Jurkat, Clone E6-1 (cell line): ENCODE measurements at places on chromosomes 13 and 19.

GRCh38 chr13:25912961-25913360 is 138.9 kb downstream of the SHISA2 start:
- no peak for DNase-seq

GRCh38 chr19:12967907-12968306 is 1.5 kb upstream of the DAND5 start:
- no peak for DNase-seq

- no peak for DNase-seq
These were observed 8.5 kb upstream of the QTRT1 start for GRCh38 chr19:10692673-10693264.

DNA sequence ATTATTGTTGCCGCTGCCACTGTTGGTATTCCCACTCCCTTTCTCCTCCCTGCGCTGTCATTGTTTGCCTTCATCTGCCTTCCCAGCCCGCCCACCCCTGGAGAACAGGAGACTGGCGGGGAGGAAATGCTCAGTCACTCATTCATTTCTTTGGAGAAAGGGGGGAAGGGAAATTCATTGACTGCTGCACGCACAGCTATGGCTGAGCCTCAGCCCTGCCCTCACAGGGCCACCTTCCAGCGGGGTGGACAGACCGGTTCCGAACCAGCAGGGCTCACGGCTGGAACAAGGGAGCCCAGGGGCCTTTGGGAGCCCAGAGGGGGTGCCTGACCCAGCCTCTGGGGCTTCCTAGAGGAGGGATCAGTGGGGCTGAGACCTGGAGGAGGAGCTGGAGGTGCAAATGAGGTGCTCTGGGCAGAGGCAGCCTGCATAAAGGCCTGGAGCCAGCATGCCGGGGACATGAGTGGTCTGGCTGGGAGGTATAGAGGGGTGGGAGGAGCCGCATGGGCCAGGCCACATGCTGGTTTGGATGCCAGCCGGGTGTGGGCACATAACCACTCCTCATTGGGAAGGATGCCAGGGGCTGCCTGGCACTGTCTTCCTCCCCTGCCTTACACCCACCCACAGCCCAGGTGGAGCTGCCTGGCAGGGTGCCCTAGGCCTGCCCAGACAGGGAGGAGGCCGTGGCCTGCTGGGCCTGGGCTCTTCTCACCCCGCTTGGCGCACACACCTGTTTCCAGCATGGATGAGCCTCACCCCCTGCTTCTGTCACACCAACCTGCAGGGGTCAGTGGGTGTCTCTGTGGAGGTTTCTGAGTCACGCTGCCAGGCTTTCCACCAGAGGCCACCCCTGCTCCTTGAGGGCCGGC is 26.8 kb downstream of the PPP5C start:
- DNase-seq: no peak

DNA sequence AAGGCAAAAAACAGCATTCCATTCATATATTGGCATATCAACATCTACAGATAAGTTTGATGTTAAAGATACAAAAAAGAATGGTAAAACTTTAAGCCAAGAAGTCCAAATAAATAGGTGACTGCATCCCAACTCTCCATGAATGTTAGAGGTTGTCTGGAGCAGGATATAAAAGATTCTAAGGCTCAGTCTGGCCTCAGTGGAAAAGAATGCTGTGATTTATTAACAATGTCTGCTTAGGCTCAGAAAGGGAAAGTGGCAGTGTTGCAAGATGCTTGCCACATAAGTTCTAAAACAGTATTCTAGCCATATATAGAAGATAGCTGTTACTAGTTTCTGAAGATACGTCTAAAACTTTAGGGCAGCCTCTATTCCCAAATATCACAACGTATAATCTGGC is 179.8 kb upstream of the NBEA start:
- DNase-seq: no peak

DNA sequence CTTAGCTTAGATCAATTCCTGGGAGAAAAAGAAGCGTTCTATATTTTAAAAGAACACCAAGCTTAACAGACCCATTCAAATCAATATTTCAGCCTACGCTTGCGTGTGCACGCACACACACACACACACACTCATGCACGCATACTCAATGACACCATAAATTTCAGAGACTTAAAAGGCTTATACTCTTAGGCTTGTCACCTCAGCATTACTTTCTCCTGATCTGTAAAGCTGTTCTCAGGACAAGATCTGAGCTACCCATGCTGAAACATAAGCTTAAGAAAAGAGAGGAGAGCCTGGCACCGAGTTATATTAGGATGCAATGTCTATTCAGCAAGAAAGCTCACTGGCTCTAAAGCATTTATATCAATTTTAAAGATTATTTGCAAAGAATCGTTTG is 368.5 kb downstream of the FGF14 start:
- DNase-seq: no peak

- no peak for DNase-seq
These were observed 1.5 kb downstream of the ERCC2 start for GRCh38 chr19:45368737-45369340.

- no peak for DNase-seq
These were observed 11.8 kb downstream of the CCDC97 start for GRCh38 chr19:41321600-41322270.

DNA sequence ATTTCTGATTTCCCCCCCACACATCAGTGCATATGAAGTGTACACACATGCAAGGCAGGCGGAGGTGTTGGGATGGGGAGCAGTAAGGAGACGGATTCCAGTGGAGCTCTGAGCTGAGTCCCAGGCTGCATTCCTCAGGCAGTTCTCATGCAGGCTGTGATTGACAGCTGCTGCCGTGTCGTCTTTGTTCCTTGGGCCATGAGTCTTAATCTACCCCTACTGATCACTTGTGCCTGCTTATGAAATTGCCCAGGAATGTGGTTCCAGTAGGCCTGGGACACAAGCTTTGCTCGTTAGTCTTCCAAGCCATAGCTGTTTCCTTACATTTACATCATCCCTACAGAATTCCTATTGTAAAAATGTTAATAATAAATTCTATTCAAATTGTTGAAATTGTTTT is 1241.9 kb downstream of the UQCRFS1 start:
- no peak for DNase-seq

DNA sequence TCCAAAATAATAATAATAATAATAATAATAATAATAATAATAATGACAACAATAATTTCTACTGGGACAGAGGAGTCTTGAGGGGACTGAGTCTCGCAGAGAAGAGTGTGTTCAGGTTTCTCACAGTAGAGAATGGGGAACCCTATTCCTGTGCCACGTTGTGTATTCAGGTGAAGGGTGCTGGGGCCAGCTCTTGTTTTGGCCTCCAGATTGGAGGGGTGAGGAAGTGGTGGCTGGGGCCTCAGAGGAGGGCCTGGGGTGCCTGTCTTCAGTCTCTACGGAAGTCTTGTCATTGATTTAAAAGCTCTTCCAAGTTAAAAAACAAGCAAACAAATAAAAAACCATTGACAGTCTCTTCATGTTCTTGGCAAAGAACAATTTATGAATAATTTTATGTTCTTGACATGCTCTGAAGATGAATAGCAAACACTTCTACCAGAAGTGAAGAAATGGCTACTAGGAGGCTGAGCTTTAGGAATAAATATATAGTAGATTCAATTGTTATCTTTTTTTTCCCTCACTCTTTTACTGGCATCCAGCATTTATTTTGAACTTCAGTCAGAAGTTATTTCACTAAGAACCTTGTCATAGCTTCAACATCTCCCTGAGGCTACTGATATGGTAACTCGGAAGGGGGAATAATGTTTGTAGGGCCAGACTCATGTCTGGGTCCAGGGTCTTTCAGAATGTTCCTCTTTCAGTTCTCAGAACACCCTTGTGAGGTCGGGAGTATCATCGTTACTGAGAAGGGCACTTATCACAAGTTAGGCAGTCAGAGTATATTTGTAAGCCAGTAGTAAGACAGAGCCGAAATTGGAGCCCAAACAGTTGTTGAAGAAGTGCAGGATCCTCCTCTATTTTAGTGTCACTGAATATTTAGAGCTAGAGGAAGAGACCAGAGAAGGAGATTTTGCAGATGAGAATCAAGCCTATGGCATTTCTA is 13.1 kb downstream of the LRCH1 start:
- DNase-seq: no peak

- no peak for DNase-seq
These were observed 3.7 kb upstream of the SBK2 start for GRCh38 chr19:55540619-55541018.

DNA sequence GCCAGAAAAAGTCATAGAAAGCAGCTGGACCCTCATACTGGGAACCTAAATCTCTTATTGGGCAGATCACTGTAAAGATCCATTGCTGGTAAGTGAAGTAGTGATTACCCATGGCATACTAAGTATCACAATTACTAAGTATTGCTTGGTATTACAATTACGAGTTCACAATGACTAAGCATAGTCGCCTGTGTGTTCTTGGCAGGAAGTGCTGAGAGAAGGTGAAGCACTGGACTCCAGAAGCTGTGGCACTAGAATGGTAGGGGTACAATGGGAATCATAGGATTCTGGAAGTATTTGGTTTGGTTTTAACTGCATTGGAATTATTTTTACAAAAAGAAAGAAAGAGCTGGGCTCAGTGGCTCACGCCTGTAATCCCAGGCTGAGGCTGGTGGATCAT is 20.3 kb downstream of the LGALS16 start:
- no peak for DNase-seq

- no peak for DNase-seq
These were observed 821 bp downstream of the TDRD3 start for GRCh38 chr13:60397704-60398378.

DNA sequence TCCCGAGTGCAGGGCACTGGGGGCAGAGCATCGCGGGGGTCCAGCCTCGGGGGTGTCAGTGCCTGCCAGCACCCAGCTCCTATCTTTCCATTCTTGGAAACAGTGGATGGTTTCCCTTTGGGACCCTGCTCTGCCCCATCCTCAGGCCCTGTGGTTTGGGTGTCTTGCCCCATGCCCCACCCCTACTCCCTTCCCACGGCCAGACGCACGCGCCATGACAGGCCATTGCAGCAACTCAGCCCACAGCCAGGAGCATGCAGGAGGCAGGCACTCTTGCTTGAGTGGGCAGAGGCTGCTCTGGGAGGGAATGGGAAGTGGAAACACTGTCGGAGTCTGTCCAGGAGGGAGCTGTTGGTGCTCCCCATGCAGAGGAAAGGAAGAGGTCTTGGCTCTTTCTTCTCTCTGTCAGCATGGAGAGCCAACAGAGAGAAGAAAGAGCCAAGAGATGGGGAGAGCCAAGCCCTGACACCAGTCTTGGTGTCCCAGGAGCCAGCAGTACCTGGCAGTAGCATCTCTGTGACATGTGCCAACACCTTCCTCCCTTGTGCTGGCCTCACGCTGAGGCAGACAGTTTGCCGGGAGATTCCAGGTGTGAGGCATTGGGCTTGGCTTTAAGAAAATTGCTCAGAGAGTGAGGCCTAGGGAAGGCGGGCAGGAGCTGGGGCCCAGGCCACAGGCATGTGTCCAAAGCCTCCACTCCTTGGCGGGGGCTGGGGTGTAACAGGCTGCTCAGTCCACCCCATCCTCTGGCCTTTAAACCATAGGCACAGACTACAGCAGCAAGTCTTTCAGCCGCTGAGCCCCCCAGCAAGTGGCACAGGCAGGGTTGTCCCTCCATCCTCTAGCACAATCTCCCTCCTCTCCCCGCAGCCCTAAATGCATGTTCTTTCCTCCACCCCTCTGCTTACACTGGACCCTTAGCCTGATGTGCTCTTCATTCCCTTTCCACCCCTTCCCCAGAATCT is 86.7 kb upstream of the UQCRFS1 start:
- no peak for DNase-seq

GRCh38 chr19:31448221-31448657 is 99.0 kb upstream of the TSHZ3 start:
- DNase-seq: no peak

DNA sequence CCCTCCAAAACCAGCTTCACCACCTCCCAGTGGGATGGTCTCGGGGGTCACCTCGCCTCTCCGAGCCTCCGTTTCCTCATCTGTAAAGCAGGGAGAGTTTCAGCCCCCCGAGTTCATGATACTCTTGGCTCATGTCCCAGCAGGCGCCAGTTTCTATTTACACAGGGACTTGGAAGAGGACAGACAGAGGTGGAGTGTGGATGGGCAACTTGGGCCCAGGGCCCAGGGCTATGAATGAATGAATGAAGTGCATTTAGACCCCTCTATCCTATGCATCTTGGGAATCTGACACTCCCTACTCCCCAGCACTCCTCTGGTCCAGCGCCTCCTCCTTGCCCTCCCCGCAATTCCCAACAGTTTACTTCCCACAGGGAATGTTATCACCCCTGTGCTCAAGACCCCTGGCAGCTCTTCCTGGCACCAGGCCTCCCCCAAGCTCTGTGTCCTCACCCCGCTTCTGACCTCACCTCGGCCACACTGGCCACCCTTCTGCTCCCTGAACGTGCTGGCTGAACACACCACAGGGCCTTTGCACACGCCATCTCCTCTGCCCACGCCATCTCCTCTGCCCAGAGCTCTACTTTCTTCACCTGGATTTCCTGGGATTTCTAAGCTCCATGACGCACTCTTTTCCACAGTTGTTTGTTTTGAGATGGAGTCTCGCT is 4.9 kb upstream of the C2CD4C start:
- no peak for DNase-seq

DNA sequence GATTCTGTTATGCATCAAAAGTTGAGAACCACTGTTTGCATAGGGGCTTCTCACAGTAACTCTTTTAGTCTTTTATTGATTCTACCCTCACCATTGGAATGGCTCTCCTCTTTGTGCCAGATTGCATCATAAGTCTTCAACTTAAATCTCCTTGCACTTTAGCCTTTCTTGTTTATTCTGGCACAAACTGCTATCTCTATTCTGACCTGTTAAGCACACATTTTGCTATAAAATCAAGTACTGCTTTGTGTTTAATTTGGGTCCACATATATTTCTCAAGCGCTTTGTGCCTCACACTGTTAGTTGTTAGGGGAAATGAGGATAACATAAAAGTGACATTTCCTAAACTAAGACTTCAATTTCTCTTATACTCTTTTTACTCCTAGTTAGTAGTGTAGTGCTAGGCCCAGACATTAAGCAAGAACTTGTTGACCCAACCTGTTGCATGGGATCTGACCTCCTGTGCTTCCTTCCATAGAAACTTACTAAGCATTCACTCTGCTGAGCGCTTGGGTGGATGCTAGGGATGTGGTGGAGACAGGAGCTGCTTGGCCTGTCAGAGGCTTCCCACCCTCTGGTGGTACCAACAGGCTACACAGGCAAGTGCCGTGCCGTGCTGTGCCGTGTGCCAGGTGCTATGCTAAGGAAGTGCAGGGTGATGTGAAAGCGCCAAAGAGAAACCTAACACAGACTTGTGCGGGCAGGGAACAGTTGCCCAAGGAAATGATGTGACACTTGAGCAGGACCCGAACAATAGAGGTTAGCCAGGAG is 1.2 kb downstream of the UTP14C start:
- no peak for DNase-seq

- DNase-seq: no peak
These were observed 1.6 kb downstream of the DUS3L start for GRCh38 chr19:5789351-5789761.
